Stimulated activated CD8-positive, alpha-beta memory T cell treated with anti-CD3 and anti-CD28 coated beads, Interleukin-2, amount 100 ng/mL, for 1 hour (primary cell): ENCODE measurements at places on chromosomes 2 and 18.

- DNase-seq: no peak
Observed at GRCh38 chr18:25348386-25349130, 3.4 kb downstream of the ZNF521 start.

DNA sequence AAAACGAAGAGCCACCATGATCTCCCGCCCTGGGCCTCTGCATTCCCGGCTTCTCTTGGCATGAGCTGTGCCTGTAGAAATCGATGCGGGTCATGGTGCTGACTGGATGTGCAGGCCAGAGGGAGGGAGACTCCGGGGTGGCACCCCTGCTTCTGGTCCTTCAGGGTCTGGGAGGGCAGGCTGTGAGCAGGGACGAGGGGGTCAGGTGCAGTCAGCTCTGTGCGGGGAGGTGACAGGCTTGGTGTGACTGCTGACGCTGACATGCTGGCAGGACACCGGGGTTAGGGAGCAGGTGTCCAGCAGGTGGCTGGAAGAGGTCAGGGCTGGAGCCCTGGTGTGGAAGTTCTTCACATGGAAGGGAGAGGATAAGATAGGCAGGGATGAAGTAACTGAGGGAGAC is 48.7 kb upstream of the KCNF1 start:
- no peak for DNase-seq

- no peak for DNase-seq
Observed at GRCh38 chr2:230694241-230694640, 18.4 kb upstream of the CAB39 start.

- no peak for DNase-seq
Observed at GRCh38 chr2:69154106-69154505, 141.1 kb downstream of the ANTXR1 start.

DNA sequence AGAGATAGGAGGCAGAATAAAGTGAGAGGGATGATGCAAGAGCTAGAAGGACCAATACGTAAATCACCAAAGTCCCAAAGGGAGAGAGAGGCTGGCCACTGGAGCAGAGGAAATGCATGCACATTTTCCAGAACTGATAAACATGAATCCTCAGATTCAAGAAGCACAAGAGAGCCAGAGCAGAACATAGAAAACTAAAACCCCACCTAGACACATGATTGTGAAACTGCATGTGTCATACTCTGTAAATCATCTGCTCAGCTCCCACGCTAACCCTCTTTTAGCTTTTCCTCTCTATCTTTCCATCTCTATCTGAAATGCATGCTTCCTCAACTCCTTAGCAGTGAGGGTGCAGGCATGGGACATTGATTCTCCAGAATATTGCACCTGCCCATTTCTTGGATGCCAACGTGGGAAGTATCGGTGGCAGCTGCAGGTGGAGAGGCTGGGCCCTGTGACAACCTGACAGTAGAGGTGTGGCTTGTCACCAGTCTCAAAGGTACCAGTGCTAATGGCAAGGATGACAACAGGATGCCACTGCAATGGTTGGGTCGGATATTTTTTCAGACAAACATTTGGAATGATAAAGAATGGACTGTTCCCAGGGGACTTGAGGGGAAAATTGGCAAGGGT is 89.3 kb upstream of the OTOS start:
- DNase-seq: no peak

DNA sequence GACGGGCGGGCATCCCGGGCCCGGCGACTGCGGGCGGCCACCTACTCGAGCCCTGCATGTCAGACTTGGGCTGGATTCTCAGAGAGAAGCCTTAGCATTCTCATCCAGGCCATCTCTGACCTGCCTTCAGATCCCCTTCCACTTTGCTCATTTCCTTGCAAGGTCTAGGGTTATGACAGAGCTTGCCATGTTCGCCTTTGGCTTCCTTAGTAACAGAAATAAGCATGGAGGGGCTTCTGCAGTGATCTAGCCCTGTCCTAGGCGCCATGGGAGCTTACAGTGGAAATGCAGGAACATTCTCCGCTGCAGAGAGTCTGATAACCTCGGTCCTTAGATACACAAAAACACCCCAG is 632 bp upstream of the ACVR1 start:
- DNase-seq: no peak

DNA sequence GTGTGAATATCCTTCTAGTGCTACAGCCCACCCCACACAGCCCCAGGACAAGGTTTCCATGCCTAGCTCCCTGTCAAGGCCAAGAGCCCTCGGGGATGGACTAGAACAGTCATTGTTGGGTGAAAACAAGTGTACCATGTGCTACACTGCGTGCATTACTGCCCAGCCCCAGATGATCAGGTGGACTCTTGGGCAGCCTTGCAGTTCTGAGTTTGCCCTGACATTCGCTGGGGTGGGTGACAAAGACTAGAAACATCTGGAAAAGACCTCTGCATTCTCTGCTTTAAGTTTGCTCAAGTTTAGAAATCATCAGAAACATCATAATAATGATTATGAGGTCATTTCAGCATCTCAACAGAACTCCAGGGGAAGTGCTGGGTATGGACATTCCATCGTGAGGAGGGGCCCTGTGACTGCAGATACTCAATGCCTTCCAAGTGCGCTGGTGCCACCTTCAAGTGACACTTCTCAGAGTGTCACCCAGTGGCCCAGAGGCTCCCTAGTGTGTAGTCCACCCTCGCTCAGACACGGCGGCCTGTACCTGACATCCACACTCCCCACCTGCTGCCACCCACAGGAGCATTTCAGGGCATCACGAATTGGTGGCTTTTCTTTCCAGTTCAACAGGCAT is 5.3 kb upstream of the PXDN start:
- no peak for DNase-seq

- no peak for DNase-seq
Observed at GRCh38 chr2:149063177-149063576, 24.7 kb downstream of the LYPD6B start.

- DNase-seq: no peak
Observed at GRCh38 chr2:134260713-134261112, 6.8 kb downstream of the MGAT5 start.

GRCh38 chr18:72846736-72847533 is 20.9 kb downstream of the NETO1 start:
- no peak for DNase-seq

DNA sequence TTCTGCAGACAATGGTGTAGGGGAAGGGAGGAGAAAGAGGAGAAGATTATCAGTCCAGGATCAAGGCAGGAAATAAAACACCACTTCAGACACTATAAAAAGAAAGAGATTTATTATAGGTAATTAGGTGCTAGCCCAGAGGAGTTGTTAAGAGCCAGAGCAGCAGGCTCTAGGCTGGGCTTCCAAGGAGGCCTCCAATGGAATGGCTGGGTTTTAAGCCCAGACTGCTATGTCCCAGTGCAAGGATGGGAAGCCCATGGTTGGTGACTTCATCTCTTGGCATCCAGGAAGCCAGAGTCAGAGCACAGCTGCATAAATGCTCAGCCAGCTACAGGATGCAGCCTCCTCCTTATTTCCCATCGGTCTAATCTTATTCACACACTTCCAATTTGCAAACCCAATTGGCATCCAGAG is 95.6 kb downstream of the LAMA3 start:
- no peak for DNase-seq

DNA sequence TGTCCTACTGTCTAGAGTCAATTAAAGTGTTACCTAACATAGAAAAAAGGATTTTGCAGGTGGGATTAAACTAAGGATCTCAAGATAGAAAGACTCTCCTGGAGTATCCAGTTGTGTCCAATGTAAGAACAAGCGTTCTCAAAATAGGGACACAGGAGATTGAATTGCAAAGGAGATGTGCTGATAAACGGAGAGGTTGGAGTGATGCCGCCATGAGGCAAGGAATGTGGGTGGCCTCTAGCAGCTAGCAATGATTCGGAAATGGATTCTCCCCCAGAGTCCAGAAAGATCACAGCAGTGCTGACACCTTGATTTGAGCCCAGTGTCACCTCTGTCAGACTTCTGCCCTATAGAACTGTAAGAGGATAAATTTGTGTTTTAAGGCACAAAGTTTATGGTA is 24.1 kb upstream of the IL1RN start:
- no peak for DNase-seq

DNA sequence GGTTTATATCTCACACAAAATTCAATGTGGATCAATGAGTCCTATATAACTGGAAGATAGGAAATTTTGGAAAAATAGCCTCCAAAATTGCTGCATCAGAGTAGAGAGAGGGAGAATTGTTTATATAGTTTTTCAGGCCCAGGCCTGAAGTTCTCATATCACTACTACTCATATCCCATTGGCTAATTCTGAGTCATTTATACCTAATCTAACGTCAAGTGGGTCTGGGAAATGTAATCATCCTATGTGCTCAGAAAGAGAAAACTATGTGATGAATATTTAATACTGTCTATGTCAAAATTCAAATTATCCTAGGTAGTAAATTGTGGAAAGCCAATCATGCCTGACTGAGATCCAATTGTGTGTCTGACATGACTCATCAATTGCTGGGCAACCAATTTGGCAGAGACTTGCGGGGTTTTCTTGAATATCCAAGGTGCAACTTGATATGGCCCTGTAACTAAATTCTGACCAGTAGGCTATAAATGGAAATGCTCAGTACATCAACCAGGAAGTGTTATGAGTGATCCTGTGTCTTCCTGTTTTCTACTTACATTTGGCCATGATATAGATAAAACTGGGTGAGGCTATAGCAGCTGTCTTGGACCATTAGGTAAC is 744.4 kb downstream of the KCNJ3 start:
- DNase-seq: no peak

GRCh38 chr2:100997509-100998234 is 4.4 kb upstream of the RPL31 start:
- no peak for DNase-seq

- DNase-seq: no peak
Observed at GRCh38 chr2:139142252-139142880, 362.2 kb upstream of the NXPH2 start.

DNA sequence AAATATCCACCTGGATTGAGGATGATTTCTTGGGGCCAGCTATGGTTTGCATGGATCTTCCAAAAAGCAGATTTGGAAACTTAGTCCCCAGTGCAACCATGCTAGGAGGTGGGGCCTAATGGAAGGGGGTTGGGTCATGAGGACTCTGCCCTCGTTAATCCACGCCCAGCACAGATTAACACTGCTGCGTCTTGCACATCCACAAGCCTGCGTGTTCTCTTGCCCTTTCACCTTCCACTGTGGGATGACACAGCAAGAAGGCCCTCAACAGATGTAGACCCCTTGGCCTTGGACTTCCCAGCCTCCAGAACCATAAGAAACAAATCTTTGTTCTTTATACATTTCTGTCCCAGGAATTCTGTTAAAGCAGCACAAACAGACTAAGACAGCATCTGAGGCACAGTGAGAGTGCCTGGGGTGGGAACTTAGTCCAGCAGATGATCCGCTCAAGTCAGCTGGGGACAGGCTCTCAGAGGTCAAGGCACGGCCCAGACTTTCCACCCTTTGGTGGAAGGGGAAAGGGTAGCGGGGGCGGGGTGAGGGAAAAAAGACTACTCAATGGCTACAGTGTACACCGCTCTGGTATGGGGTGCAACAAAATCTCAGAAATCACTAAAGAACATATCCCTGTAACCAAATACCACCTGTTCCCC is 2.4 kb downstream of the RAB17 start:
- no peak for DNase-seq

DNA sequence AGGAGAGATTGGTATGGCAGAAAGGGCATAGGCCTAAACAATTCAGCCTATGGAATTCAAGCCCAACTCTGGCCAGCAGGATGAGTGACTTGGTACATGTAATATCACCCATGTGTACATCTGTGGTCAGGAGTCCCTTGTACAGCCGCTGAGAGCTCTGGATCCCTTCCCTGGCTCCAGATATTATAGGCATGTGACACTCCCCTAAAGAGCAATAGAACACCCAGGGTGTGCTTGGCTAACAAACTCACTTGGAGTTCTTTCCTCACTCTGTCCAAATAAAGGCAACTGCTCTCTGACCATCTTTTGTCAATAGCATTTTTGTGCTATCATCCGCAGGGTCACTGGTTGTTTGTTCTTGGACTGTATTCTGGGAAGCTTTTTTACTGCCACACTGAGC is 197.4 kb upstream of the NCKAP5 start:
- no peak for DNase-seq

GRCh38 chr2:231568098-231568784 is 24.4 kb upstream of the TEX44 start:
- no peak for DNase-seq

- DNase-seq: no peak
Observed at GRCh38 chr18:6478121-6478520, 63.4 kb upstream of the L3MBTL4 start.

- DNase-seq: no peak
Observed at GRCh38 chr18:71012789-71013188, 723.9 kb downstream of the SOCS6 start.

- DNase-seq: no peak
Observed at GRCh38 chr2:39141334-39142271, 20.8 kb upstream of the SOS1 start.

DNA sequence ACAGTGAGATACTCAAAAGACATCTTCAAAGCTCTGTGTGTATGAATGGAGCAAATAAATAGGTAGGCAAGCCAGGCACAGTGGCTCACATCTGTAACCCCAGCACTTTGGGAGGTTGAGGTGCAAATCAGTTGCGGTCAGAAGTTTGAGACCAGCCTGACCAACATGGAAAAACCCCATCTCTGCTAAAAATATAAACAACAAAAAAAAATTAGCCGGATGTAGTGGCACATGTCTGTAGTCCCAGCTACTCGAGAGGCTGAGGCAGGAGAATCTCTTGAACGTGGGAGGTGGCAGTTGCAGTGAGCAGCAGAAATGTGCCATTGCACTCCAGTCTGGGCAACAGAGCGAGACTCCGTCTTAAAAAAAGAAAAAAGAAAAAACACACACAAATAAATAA is 945.1 kb upstream of the PIK3C3 start:
- DNase-seq: no peak

GRCh38 chr2:209787416-209787815 is 15.8 kb downstream of the UNC80 start:
- DNase-seq: no peak

DNA sequence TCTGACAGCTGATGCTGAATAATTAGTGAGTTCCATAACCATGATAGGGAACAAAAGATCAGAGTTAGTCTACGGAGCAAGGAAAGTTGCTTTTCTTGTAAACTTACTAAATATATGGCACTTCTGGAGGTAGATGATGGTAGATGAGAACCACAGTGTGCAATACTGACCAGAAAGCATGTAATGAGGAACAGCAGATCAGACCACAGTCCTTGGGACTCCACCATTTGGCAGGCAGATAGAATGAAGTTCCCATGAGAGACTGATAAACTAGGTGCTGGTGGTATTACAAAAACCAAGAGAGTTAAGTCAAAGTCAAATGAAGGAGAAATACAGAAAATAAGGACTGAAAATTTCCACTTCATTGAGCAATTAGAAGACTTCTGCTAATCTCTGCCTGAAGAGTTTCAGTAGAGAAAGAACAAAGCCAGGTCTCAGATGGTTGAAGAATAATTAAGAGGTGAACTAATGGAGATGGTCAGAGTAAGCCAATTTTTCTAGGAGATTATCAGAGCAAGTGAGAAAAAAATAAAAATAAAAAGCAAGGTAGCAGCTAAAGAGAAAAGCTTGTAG is 10.4 kb downstream of the CERKL start:
- no peak for DNase-seq

- no peak for DNase-seq
Observed at GRCh38 chr2:111634995-111635538, 248.9 kb downstream of the ANAPC1 start.
